NCI-H1436 treated with DMSO at 0.1 percent for 48 hours (cell line): ENCODE measurements at places on chromosomes 3 and 15.

DNA sequence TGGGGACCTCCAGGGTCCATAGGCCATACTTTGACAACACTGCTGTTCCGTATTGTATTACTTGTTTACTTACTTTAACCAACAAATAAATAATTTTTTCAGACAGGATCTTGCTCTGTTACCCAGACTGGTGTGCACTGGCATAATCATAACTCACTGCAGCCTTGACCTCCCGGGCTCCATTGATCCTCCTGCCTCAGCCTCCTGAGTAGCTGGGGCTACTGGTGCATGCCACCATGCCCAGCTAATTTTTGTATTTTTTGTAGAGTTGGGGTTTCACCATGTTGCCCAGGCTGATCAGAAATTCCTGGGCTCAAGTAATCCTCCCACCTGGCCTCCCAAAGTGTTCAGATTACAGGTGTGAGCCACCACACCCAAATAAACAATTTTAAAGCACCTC is 64.9 kb upstream of the C15orf39 start:
- no peak for DNase-seq

GRCh38 chr3:59573911-59574310 is 524.1 kb upstream of the CFAP20DC start:
- no peak for DNase-seq

- DNase-seq = no peak
Observed at GRCh38 chr3:195282961-195283360, 12.0 kb upstream of the XXYLT1 start.

GRCh38 chr3:50342813-50343633 is 2.4 kb upstream of the RASSF1 start:
- DNase-seq = no peak

DNA sequence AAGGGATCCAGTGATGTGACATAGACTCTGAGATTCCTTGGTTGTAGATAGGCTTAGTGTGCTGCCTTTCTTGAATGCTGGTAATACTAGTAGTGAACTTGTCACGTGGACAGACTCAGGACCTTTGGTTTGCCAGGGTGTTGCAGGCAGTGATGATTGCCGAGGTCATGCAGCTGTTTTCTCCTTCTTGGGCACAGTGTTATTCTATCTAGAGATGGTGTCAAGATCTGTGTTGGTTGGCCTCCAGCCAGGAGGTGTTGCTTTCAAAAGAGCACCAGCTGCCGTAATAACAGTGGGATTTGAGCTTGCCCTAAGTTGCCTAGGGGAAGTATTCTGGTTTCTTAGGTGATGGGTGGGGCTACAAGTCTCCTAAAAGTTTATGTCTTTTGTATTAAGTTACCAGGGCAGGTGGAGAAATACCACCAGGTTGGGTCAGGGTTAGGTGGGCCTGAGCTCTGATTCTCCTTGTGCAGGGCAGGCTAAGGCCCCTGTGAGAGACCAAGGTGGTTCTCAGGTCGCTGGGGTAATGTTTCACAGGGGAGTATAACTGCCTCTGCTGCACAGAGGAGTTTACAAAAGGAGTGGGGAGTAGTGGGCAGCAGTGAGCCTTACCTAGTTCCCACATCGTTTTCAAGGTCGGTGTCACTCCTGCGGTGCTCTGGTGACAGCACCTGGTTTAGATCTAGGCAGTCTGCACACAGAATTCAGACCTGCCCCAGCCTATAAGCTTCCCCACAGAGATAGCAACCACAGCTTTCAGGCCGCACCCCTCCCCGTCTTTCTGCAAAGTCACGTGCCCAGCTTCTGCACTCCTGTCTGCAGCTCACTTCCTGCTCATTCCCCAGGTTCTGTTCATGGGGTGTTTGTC is 350.3 kb downstream of the DOCK3 start:
- DNase-seq = no peak

GRCh38 chr15:78351539-78351938 is 11.4 kb downstream of the CRABP1 start:
- DNase-seq = no peak

DNA sequence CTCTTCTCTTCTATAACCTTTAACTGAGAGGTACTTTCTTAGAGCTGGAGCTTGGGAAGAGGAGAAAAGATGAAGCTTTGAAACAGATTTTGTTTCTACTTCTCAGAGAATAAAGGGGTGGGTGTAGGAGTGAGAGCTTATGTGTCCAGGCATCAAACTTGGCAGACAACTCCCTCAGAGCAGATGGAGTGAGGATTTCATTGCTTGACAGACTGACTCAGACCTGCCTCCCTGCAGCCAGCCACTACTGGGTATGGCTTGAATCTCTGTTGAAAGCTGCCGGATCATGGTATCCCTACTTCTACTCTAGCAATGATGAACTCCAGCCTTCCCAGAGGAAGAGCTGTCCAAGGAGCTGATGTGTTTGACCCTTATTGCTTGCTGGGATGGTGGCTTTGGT is 36.7 kb downstream of the SYN2 start:
- no peak for DNase-seq

DNA sequence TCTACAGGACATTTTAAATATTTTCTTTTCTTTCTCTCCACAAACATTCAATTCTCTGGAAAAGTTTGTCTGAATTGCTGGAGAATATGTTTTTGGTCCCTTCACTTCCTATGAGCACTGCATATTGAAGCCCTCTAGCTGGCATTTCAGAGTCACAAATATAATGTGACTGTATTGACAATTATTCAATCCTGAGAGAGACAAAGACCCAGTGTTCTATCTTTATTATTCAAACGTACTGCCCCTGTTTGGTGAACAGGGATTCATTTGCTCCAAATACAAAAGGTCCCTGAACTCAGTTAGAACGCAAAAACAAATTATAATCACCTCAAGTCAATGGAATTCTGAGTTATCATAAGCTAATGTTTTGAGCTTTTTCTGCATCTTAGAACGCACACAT is 173.1 kb upstream of the CDIN1 start:
- no peak for DNase-seq

- DNase-seq = no peak
Observed at GRCh38 chr3:128316481-128316891, 150.2 kb downstream of the DNAJB8 start.

DNA sequence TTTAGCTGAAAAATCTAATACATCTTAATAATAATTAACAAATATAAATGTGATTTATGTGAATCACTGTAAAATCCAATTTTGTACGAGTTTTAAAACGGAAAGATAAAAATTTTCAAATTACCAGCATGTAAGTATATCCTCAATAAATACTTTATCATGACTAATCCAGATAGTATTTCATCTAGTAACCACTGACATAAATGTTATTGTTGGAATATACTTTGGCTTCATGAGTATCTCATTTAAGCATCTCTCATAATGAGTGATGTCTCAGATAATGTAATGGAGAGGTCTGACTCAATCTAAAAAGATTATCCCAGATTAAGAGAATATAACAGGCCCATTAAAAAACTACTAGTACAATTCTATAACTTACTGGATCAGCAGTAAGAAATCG is 216.3 kb downstream of the STAG1 start:
- DNase-seq = no peak

GRCh38 chr3:129226374-129226773 is 23.0 kb upstream of the COPG1 start:
- DNase-seq = no peak

GRCh38 chr3:33071946-33072345 is 25.0 kb downstream of the GLB1 start:
- DNase-seq = no peak

GRCh38 chr3:153244961-153245360 is 82.9 kb downstream of the RAP2B start:
- no peak for DNase-seq

DNA sequence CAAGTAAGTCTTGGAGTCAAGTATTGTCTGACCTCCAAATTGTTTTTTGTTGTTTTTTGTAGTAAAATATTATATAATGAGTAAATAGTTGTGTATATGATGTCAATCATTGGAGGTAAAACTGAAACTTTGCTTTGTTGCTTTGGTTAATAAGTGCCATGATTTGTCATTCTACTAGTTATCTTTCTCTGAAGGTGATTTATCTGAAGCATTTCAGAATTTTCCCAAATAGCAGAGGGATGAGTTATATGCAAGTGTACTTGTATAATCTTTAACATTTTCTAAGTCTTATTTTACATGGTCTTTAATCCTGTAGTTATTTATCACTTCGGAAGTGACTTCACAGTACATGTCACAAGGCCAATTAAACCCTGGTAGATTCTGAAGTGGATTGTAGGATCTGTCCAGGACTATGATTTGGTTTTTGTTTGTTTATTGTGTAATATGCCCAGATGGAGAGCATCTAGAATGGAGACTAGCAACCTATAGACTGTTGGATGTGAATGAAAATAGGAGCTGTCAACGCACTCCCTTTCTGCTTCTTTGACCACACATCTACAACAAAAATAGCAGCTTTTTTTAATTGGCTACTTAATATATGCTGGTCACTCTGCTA is 93.1 kb upstream of the SAMMSON start:
- no peak for DNase-seq

GRCh38 chr3:38374221-38374620 is 27.6 kb downstream of the XYLB start:
- DNase-seq = no peak

DNA sequence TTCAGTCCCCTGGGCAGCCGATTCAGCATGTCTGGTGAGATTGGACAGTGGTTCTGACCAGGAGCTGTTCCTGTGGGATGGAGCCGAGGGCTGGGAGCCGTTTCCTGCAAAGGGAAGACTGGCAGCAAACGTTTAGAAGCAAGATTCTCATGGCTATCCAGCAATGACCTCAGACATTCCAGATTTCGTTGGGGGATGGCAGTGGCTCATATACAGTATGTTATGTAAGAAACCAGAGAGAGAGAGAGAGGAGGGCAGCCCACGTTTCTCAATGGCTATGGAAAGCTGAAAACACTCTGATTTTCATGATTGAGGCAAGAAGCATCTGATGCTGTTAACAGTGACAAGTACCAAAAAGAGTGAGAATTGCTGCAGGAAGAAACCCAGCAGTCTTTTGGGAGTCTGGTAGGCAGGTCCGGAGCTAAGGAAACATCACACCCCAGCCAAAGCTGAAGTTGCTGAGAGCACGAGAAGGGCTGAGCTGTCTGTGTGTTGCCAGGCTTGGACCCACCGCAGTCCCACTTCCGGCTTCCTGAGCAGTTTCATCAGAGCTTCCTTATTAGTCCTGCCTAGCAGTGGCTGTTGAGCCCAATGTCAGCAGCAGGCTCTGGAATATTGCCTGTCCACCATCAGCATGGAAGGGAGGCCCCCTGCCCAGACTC is 25.6 kb upstream of the VPS8 start:
- no peak for DNase-seq

DNA sequence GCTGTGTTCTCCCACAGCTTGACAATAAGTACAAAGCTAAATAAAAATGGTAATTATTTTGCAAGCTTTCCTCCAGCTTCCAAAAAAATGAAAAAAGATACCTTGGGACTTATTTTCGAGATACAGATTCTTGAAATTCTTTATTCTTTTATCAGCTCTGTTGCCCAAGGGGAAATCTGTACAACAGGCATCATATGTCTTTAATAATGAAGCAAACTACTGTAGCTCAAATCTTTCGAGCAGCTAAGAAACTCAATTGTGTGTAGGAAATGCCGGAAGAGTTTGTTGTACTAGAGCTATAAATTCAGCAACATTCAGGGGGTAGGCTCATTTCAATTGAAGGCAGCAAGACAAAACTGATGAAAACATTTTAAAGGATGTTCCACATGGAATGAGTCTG is 297.7 kb downstream of the GBE1 start:
- DNase-seq = no peak

DNA sequence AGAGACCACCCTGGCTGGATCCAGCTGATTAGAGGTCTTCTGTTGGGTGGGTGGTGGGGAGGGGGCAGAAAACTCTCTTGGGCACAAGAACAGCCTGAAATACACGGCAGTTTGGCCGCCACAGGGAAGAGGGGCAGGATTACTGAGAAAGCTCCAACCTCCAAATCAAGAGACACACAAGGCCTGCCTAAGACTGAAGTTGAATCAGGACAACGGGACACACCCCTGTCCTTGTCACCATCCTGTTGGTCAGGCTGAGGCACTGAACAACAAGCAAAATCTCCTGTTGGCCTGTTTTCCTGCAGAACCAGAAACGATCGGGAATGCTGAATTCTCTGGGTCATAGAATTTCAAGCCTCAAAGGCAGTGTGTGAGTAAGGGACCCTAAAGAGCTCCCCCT is 247.8 kb downstream of the FAM43A start:
- DNase-seq = no peak

DNA sequence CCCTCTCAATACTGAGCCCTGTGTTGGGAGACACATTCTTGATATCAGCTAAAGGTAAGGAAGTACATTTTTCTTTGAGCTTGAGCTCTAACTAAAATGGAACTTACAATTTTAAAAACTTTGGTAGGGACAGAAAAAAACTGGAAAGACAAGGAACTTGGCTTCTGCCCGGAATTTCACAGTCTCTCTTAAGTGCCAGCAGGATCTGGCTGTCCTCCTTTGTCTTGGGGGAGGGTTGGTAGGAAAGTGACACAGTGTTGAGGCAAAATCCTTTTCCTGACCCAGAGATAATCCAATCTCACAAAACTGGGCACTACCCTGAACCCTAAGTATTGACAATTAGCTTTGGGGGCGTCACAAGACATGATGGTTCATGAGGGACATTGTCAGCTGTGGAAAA is 45.3 kb downstream of the ZPLD1 start:
- DNase-seq = no peak

DNA sequence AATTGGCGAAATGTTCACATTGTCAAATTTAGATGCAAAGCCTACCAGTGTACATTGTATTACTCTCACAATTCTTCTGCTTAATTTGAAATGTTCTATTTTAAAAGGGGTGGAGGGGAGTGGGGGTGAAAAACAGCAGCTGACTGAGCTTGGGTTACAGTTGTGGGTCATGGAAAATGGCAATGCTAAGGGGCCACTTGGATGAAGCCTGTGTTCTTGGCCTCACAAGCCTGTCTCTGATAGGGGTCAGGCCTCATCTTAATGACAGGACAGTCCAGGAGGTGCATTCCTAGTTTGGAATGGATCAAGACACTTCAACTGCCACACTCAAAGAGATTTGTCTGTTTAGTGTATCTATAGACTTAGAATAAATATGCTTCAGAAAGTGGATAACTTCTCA is 158.2 kb downstream of the TNIK start:
- no peak for DNase-seq
